ENCODE measurements at places on chromosomes 6 and 20.

GRCh38 chr20:37411408-37412219, 65.7 kb downstream of the SRC start:
- peaks cover 10% of the 10 kb centered on the region for H3K4me1 ChIP-seq
- H3K4me3 ChIP-seq = no peak overlapping the region
- H3K27ac ChIP-seq = no peak overlapping the region
- H3K27me3 ChIP-seq = no peaks in the 10 kb centered on the region

DNA sequence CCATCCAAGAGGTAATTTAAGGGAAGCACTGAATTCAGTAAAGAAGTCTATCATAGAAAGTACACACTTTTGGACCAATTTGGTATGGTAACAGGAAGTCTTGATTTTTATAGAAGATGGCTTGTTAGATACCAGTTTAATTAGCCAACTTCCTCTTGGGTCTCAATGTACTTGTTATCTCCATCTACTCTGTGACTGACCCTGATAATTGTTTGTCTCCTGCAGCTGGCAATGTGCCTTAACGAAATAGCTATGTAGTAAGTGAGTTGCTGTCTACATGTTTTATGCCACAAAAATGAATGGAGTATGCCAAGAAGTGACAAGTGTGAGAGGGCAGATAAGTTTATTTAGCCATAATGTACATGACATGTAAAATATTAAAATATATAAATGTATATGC, 410.5 kb upstream of the MAN1A1 start:
- H3K27me3 ChIP-seq = no peaks in the 10 kb centered on the region
- no peaks in the 10 kb centered on the region for H3K36me3 ChIP-seq
- H3K27ac ChIP-seq = no peak overlapping the region
- H3K4me3 ChIP-seq = no peak overlapping the region

GRCh38 chr20:54624706-54625390, 149.5 kb downstream of the DOK5 start:
- no peaks in the 10 kb centered on the region for H3K36me3 ChIP-seq
- H3K27ac ChIP-seq = no peak overlapping the region

DNA sequence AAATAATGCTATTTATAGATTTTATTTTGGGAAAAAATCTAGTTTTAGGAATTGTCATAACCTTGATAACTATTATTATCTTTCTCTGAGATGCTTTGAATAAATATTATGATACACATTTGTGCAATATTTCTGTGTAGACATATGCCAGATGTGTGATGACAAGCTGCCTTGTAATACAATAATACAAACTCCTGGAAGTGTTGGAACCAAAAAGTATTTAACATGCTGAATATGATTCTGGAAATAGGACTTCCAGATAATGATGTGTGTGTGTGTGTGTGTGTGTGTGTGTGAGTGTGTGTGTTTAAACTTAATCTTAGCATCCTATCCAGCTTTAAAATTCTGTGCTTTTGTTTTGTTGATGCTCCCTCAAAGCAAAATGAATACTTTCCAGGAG, 233.6 kb downstream of the ADGRB3 start:
- no peak overlapping the region for H3K4me3 ChIP-seq
- H3K4me1 ChIP-seq = no peaks in the 10 kb centered on the region
- H3K27me3 ChIP-seq = no peaks in the 10 kb centered on the region
- DNase-seq = no peak

DNA sequence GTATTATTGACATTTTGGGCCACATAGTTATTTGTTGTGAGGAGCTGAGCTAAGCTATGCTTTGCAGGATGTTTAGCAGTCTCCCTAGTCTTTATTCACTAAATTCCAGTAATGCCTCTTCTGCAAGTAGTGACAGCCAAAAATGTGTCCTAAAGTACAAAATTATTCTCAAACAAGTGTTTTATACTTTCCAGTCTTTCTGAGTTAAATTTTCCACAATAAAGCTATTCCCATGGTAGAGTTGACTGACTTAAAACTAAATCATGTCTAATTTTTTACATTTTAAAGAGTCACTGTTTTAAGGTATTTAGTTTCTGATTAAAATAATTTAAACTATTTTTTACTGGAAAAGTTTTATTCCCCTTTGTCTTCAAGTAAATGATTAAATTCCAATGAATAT, 717.8 kb upstream of the HS3ST5 start:
- no peaks in the 10 kb centered on the region for H3K27me3 ChIP-seq
- H3K36me3 ChIP-seq = no peaks in the 10 kb centered on the region
- H3K4me3 ChIP-seq = no peak overlapping the region
- no peak overlapping the region for H3K27ac ChIP-seq
- H3K4me1 ChIP-seq = no peaks in the 10 kb centered on the region

- H3K36me3 ChIP-seq = no peaks in the 10 kb centered on the region
- H3K27me3 ChIP-seq = peaks cover 5% of the 10 kb centered on the region
- no peak for DNase-seq
- no peak overlapping the region for H3K4me3 ChIP-seq
- no peaks in the 10 kb centered on the region for H3K4me1 ChIP-seq
Observed at GRCh38 chr6:168516944-168517741, 76.2 kb downstream of the SMOC2 start.

- H3K4me1 ChIP-seq = no peaks in the 10 kb centered on the region
- DNase-seq = no peak
- no peaks in the 10 kb centered on the region for H3K27me3 ChIP-seq
- no peaks in the 10 kb centered on the region for H3K36me3 ChIP-seq
- H3K27ac ChIP-seq = no peak overlapping the region
- no peak overlapping the region for H3K4me3 ChIP-seq
Observed at GRCh38 chr6:105688573-105688972, 285.7 kb upstream of the PREP start.

- H3K4me1 ChIP-seq = no peaks in the 10 kb centered on the region
- no peak overlapping the region for H3K27ac ChIP-seq
- H3K4me3 ChIP-seq = no peak overlapping the region
- DNase-seq = no peak
- H3K36me3 ChIP-seq = no peaks in the 10 kb centered on the region
- H3K27me3 ChIP-seq = no peaks in the 10 kb centered on the region
Observed at GRCh38 chr6:162068340-162068739, 659.2 kb downstream of the PRKN start.

GRCh38 chr6:76416821-76417605, 344.6 kb upstream of the IMPG1 start:
- no peak overlapping the region for H3K4me3 ChIP-seq
- peak; percentile 9 for DNase-seq
- H3K27me3 ChIP-seq = no peaks in the 10 kb centered on the region
- no peaks in the 10 kb centered on the region for H3K4me1 ChIP-seq

DNA sequence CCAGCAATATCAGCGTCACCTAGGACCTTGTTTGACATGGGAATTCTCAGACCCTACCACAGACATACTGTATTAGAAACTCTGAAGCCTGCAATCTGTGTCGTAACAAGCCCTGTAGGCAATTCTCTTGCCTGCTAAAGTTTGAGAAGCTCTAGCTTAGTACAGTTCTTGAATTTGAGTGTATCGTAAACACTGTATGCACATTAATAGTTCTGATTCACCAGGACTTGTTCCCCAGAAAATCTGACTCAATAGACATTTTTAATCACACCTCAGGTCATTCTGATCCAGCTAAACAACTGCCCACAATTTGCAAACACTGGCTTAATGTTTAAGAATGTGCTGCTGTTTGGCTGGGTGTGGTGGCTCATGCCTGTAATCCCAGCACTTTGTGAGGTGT, 414.3 kb downstream of the TFAP2A start:
- H3K27ac ChIP-seq = no peak overlapping the region
- no peak overlapping the region for H3K4me3 ChIP-seq
- H3K27me3 ChIP-seq = peaks cover 62% of the 10 kb centered on the region
- no peaks in the 10 kb centered on the region for H3K4me1 ChIP-seq

All from PC-3 (cell line).